ENCODE measurements at places on chromosomes 3 and 15.

DNA sequence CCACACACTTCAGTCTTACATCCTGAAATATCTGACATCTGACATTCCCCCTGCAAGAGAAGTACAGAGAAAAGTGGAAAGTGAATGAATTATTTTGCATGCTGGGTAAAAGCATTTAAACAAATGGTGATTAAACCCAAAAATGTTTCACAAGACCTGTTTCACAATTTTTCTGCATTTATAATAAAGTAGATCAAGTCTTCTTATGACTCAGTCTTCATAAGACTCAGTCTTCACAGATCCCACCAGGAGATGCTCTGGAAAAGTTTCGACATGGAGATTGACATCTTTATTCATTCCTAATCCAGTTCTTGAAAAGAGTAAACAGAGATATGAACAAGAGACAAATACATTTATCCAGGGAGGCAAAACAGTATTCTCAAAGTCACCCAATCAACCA lies 13.2 kb upstream of the EDC3 start:
- peak; percentile 38 for DNase-seq

DNA sequence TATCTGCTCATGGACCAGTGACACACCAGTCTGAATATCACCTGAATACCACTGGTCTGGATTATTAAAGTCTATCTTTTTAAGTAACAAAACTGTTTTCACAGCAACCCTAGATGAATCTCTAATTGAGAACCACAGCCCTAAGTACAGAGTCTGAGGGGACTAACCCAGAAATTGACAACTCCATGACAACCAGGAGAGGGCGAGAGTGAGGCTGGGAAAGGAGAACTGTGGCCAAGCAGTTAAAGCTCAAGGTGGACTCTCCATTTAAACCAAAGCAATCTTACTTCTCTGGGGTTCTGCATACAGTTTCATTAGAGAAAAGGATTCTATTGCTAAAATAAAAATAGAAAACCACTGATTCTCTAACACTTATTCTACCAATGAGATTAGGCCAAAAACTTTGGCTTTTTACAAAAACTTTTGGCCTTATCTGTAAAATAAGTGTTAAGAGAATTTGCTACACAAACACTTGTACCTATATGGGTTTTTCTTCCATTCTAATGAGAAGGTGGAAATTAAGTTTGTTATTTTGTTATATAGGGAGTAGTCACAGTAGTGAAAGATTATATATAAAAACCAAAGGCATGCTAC lies 11.4 kb downstream of the NEK10 start:
- no peak for DNase-seq

DNA sequence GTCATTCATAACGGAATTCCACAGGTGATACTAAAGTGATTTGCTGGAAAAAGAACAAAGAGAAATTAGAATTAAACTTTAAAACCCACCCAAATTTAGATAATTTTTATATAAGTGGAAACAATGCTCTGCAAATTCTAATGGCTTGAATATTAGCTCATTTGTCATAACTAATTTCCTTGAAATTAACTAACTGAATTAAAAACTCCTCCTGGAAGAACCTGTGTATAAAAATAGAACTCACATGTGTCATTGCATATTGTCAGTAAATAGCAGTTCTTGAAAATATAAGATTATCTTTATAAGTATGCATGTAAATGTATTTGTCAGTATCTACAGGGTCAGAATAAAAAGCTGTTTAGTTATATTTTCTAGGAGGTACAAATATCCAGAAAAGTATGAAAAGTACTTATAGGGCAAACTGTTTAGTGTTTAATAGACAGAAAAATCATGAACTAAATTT lies 16.3 kb downstream of the ZIC1 start:
- DNase-seq = no peak

DNA sequence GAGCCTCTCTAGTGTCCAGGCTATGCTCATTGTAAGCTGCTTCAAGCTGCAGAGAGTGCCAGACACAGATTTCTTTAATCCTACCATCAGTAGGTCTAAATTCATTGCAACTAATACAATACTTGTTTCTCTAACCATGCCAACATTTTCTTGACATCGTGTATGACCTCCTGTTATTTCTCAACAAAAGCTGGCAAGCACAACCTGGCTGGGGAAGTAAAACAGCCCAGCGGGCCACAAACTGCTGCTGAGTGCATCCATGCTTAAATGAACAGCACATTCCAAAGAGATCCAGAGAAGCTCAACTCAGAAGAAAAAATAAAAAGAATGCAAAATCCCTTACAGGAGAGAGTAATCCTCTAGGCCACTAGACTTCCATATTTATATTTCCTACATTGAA lies 36.5 kb downstream of the GMNC start:
- no peak for DNase-seq

GRCh38 chr15:67907184-67907723 lies 67.4 kb upstream of the RNU6-1 start:
- DNase-seq = no peak

GRCh38 chr15:69479971-69480370 lies 27.4 kb downstream of the RPLP1 start:
- no peak for DNase-seq

GRCh38 chr3:190629088-190629487 lies 115.2 kb downstream of the IL1RAP start:
- DNase-seq = no peak

GRCh38 chr15:36363335-36363734 lies 216.1 kb upstream of the CDIN1 start:
- DNase-seq = no peak

DNA sequence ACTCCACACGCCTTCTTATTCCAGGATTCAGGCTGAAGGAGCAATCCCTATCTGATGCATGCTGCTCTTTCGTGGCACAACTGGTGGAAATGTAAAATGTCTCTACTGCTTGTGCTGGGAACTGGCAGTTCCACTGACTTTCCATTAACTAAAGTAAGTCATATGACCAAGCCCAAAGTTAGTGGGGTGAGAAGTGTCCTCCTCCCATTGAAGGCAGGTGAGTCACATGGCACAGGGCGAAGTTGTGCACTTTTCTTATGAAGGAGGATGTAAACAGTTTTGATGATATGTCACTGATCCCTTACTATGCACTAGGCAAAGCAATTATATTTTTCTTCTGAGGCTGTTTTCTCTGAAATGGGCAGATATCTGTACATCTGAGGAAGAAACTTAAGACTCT lies 51.6 kb downstream of the SLC7A14 start:
- no peak for DNase-seq

DNA sequence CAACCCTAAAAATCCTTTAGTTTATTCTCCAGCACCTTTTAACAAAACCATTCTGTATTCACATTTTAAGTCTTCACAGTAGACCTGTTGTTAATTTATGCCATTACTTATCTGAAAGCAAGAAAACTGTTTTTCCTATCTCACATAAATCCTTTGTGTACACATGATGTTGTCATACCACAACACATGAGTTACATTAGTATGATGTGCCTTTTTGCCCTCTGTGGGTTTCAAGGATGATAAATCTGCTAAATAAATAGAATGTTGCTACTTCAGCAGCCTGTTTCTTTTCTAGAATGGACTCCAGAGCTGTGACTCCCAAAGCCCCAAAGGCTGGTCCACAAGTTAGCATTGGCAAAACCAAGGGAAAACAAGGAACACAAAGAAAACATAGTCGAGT lies 151.6 kb downstream of the SERPINI1 start:
- peak; percentile 29 for DNase-seq

DNA sequence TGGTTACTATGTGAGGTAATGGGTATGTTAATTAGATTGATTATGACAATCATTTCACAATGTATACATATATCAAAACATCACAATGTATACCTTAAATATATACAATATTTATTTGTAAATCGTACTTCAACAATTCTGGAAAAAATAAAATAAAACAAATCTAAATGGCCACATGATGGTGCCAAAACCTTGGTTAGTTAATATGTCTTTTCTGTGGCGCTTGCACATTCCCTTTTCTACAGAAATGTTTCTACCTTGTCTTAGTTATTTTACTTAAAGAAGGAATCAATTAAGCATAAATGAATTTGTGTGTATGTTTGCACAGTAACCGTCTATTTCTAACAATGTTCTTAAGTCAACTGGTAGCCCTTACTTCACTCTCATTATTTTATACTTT lies 53.4 kb downstream of the OXSM start:
- no peak for DNase-seq

GRCh38 chr3:129121016-129121791 lies 400 bp downstream of the RAB43 start:
- DNase-seq = no peak

- no peak for DNase-seq
Observed at GRCh38 chr3:33833408-33834095, 35.1 kb downstream of the PDCD6IP start.

All from AG09309 (cell line).